Vagina (tissue), 2 donors: ENCODE measurements at places on chromosomes 3 and 15.

DNA sequence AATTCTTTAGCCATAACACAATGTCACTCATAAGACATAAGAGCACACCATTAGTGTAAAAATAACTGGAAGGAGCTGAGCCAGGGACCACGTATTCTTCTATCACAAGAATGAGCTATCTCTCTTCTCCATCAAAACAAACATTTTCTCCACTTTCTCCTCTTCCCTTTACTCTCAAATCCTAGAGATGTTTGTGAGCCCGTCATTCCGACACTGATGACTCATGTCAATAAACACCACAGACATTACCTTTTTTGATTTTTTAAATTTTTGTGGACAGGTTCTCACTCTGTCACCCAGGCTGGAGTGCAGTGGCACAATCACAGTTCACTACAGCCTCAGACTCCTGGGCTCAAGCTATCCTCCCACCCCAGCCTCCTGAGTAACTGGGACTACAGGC lies 86.6 kb downstream of the MEX3B start:
- no peak for DNase-seq

GRCh38 chr3:124467980-124468902 lies 262.0 kb upstream of the UMPS start:
- no peak for DNase-seq

GRCh38 chr3:182954553-182955235 lies 25.6 kb downstream of the DCUN1D1 start:
- no peak for DNase-seq

- no peak for DNase-seq
Observed at GRCh38 chr15:75809986-75810750, 33.1 kb upstream of the UBE2Q2 start.

- DNase-seq, result no peak
Observed at GRCh38 chr3:144930431-144930830, 958.8 kb downstream of the DIPK2A start.
